ENCODE measurements at places on chromosomes 11 and 22. TPM values are rescaled to one million over a fixed set of nuclear protein-coding genes. Genes with fewer than 3 reads are reported as not detected.

SPDYC gene
- total RNA-seq = not detected

RPLP2 gene
- 765 TPM for total RNA-seq

CYB5R2 gene
- 56.1 TPM for total RNA-seq

SPI1 gene
- 30.6 TPM for total RNA-seq

DNAJB7 gene
- total RNA-seq = not detected

OR2D3 gene
- total RNA-seq = not detected

PRODH gene
- 48.3 TPM for total RNA-seq

KCNK4 gene
- 1.2 TPM for total RNA-seq

FIBIN gene
- 528 TPM for total RNA-seq

TRIM49 gene
- total RNA-seq = not detected

TEX12 gene
- not detected for total RNA-seq

PTS gene
- total RNA-seq = 37.5 TPM

GRCh38 chr22:49042877-49043859 lies 784.5 kb downstream of the BRD1 start:
- H3K36me3 ChIP-seq = no peaks in the 10 kb centered on the region
- H3K27ac ChIP-seq = no peak overlapping the region
- H3K4me1 ChIP-seq = no peaks in the 10 kb centered on the region
- H3K4me3 ChIP-seq = no peak overlapping the region

DNA sequence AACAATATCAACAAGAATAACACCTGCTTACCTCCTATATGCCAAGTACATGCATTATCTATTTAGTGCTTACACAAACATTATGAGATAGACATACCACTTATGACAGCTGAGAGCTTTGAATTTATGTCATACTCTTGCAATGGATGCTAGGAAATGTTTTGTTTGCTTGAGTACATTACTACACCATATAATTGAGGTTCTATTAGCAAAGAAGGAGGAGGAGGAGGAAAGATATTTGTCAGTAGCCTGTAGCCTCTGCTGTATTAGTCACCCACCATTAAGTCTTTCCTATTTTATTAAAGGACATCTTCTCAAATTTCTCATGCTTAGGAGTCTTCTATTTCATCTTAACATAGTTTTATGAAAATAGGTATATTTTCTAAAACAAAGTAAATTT lies 6.4 kb downstream of the ANO5 start:
- H3K27me3 ChIP-seq = peaks cover 15% of the 10 kb centered on the region
- peaks cover 5% of the 10 kb centered on the region for H3K4me1 ChIP-seq
- no peak overlapping the region for H3K4me3 ChIP-seq

DNA sequence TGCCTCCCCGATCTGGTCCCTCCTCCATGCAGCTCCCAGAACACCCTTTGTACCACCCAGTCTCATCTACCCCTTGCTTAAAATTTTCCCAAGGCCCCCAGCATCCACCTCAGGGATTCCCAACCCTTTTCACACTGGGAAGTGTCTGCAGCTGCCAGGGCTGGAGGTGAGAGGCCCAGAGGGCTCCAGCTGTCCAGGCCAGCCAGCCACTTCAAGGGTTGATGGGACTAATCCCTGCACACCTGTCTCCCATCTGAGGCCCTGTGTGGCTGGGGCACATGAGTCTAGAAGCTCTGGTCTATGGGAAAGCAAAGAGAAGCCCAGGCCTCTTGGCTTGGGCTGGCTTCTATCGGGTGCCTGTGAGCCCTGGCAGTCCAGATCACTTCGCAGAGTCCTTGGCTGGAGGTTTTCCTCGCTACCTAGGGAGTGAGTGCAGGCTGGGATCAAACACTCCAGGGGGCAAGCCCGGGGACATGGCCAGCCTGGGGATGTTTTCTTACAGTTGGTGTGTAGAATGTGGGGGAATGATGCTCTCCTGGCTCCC lies 41.1 kb upstream of the TPBGL start:
- no peak overlapping the region for H3K27ac ChIP-seq
- H3K4me1 ChIP-seq = no peaks in the 10 kb centered on the region
- DNase-seq = no peak
- no peaks in the 10 kb centered on the region for H3K36me3 ChIP-seq
- H3K4me3 ChIP-seq = no peak overlapping the region

DNA sequence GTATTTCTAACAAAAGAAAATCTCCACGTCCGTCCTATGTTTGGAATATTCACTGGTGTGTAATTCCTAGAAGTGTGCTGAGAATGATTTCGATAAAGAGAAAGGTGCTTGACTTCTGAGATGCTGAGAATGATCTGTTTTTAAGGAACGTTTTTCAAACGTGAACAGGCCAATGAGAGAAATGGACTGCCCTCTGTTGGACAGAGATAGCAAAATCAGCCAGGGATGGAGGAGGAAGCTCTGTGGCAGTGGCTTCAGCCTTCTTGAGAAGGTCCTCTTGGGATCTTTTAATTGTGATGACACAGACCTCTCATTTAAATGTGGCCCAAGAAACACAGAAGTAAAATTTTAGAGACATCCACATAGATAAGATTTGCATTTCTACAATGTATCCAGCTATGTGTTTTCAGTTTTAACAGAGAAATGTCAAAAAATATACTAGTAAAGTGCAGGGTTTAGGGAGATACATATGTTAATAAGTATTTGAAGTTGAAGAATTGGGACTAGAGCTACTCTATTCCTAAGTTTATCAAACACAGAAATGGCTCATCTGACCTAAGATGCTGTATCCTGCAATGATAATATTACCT lies 84.0 kb upstream of the RCN1 start:
- no peaks in the 10 kb centered on the region for H3K27me3 ChIP-seq
- no peak overlapping the region for H3K4me3 ChIP-seq
- no peak for DNase-seq
- no peak overlapping the region for H3K27ac ChIP-seq
- no peaks in the 10 kb centered on the region for H3K36me3 ChIP-seq
- no peaks in the 10 kb centered on the region for H3K4me1 ChIP-seq

GRCh38 chr11:93432247-93432646 lies 101.7 kb downstream of the DEUP1 start:
- no peaks in the 10 kb centered on the region for H3K27me3 ChIP-seq
- no peak overlapping the region for H3K27ac ChIP-seq
- no peak overlapping the region for H3K4me3 ChIP-seq
- H3K36me3 ChIP-seq = no peaks in the 10 kb centered on the region
- no peak for DNase-seq

DNA sequence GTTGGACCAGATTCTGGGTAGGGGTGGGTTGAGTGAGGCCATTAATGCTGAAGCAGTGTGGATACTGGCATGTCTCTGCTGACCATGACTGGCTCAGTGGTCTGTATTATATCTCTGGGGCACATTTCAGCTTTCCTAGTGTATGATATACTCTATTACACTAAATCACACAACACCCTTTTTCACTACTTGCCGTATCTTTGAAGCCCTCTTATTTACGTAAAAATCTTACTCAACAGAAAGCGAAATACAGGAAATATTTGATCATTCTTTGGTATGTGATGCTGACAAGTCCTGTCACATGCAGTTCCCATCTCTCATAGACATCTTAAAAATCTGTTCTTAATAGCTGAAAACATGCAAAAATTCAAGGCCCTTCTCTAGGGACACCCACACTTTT lies 40.3 kb downstream of the OR5B17 start:
- no peak overlapping the region for H3K27ac ChIP-seq
- H3K4me3 ChIP-seq = no peak overlapping the region
- no peaks in the 10 kb centered on the region for H3K4me1 ChIP-seq
- no peaks in the 10 kb centered on the region for H3K36me3 ChIP-seq

DNA sequence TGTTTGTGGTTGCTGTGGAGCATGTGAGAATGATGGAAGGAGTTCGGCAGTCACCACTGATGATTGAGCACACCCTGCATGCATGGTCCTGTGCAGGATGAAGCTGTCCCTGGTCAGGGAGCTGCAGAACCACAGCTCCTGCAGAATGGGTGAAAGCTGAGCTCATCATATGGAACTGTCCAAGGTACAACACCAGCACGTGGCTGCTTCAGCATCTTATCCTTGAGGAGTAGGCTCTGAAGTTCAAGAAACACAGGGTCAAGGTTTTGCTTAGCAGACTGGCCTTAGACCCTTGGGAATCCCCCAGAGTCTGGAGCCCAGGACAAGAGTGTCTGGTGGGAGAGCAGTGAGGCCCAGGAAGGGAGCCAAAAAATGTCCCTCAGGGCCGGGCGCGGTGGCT lies 182.4 kb upstream of the LARGE1 start:
- no peaks in the 10 kb centered on the region for H3K4me1 ChIP-seq
- DNase-seq = no peak
- no peak overlapping the region for H3K27ac ChIP-seq
- no peaks in the 10 kb centered on the region for H3K27me3 ChIP-seq

DNA sequence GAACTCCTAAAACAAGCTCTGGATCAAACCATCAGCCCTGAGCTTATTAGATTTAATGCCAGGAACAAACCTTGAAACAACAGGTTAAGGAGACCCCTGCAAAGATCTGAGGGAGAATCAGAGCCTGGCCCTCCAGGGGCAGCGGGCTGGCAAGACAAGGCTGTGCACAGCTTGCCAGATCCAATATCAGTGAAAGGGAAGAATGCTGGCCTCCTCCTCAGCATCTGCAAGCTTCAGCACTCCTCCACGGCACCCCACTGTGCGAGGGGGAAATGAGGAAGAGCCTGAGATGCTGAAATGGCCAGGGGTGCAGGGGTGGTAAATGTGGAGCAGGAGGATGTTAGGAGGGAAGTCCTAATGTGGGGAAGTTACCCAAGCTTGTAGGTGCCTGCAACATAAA lies 167.0 kb downstream of the TENM4 start:
- no peaks in the 10 kb centered on the region for H3K4me1 ChIP-seq
- no peak for DNase-seq
- H3K27ac ChIP-seq = no peak overlapping the region
- no peak overlapping the region for H3K4me3 ChIP-seq

GRCh38 chr22:22710719-22711531 lies 66.5 kb downstream of the GGTLC2 start:
- no peaks in the 10 kb centered on the region for H3K4me1 ChIP-seq
- H3K27me3 ChIP-seq = no peaks in the 10 kb centered on the region
- no peaks in the 10 kb centered on the region for H3K36me3 ChIP-seq
- no peak overlapping the region for H3K4me3 ChIP-seq

GRCh38 chr11:44952082-44952481 lies 1.4 kb upstream of the TP53I11 start:
- peaks cover 22% of the 10 kb centered on the region for H3K27me3 ChIP-seq
- no peak overlapping the region for H3K4me3 ChIP-seq
- DNase-seq = no peak
- no peaks in the 10 kb centered on the region for H3K36me3 ChIP-seq
- peaks cover 63% of the 10 kb centered on the region for H3K4me1 ChIP-seq

DNA sequence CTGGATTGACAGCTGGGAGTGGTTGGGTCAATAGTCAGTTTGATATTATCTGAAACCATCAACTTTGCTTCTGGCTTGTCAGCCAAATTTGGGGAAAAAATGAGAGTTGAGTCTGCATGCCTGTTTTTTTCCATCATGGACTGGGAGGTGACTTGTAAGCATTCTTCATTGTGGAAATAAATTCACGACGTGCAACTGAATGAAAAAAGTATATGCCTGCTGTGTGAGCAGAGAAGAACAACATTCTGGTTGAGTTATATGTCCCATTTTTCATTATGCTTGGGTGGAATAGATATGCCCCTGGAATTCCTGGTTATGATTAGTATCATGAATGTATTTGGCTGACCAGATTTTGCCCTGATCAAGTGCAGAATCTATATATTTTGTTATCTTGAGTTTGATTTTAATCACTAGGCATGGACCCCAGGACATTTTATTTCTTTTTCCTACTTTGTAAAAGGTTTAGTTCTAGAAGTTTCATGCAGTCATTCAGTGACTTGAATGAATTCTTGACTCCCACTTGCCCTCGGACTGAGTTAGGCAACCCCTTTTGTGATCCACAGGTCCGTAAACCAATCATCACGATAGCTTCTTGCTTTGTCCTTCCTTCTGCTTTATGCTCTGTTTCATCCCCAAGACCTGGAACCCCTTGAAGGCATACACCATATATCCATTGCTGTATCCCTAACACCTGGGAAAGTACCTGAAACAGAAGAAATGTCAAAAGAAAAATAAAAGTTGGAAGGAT lies 205.8 kb downstream of the NAV2 start:
- H3K4me3 ChIP-seq = no peak overlapping the region
- H3K27me3 ChIP-seq = no peaks in the 10 kb centered on the region
- no peaks in the 10 kb centered on the region for H3K36me3 ChIP-seq
- no peak for DNase-seq

GRCh38 chr22:23688121-23688520 lies 2.7 kb upstream of the RGL4 start:
- no peaks in the 10 kb centered on the region for H3K4me1 ChIP-seq
- no peaks in the 10 kb centered on the region for H3K36me3 ChIP-seq
- DNase-seq = no peak
- H3K27ac ChIP-seq = no peak overlapping the region
- no peak overlapping the region for H3K4me3 ChIP-seq

- no peaks in the 10 kb centered on the region for H3K27me3 ChIP-seq
- no peaks in the 10 kb centered on the region for H3K36me3 ChIP-seq
- no peak overlapping the region for H3K4me3 ChIP-seq
Measured at GRCh38 chr11:111452146-111452545, 60.0 kb downstream of the BTG4 start.

GRCh38 chr22:24466716-24467328 lies 28.3 kb upstream of the UPB1 start:
- H3K27ac ChIP-seq = peak overlapping the region; percentile 61
- H3K4me1 ChIP-seq = peaks cover 40% of the 10 kb centered on the region
- DNase-seq = no peak
- H3K4me3 ChIP-seq = no peak overlapping the region
- H3K36me3 ChIP-seq = no peaks in the 10 kb centered on the region

DNA sequence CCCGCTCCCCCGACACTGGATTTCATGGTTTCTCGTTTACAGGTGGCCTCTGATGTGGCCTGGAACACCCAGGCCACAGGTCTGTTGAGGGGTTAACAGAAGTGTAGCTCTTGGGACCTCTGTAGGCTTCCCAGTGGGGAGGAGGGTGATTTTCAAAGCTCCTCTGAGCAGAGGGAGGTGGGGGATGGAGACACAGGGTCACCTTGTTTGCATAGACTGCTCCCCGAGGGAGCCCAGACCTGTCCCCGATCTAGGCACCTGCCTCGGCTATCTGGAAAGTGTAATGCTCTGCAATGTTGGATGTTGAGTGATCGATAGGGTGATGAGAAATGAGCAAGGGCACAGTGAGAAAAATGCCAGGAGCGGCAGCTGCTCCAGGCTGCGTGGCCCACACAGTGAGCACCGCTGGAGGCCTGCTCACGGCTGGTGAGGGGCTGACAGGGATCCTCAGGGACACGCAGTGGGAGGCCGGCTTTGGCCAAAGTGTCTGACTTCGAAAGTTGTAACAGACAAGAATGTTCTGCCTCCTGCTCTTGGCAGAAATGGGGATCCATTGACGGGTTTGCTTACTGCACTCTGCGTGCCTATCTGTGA lies 594.1 kb downstream of the BRD1 start:
- no peak overlapping the region for H3K27ac ChIP-seq
- no peaks in the 10 kb centered on the region for H3K27me3 ChIP-seq
- no peak overlapping the region for H3K4me3 ChIP-seq
- H3K4me1 ChIP-seq = no peaks in the 10 kb centered on the region

DNA sequence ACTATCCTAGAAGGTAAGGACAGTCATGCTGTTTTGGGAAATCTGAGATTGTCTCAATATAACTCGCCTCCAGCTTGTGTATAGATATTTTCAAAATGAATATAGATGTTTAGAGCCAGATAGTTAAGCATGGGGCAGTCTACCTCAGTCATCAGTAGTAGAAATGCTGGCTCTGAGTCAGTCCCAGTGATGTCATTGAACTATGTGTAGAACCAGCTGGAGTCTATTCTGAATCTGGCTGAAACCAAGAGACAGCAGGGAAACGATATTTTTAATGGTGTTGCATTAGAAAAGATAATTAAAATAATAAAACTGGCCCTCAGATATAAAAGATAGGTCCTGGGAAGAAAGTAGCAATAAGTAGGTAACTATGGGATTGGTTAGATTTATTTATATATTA lies 25.9 kb downstream of the PIWIL4 start:
- no peak overlapping the region for H3K27ac ChIP-seq
- H3K4me3 ChIP-seq = no peak overlapping the region
- H3K36me3 ChIP-seq = peaks cover 64% of the 10 kb centered on the region
- no peaks in the 10 kb centered on the region for H3K27me3 ChIP-seq
- H3K4me1 ChIP-seq = no peaks in the 10 kb centered on the region

- peaks cover 89% of the 10 kb centered on the region for H3K4me1 ChIP-seq
Measured at GRCh38 chr11:64859542-64860414, 15.3 kb upstream of the CDC42BPG start.

All from tibial nerve (tissue), 4 donors.